Stimulated activated CD8-positive, alpha-beta memory T cell treated with anti-CD3 and anti-CD28 coated beads, Interleukin-7, amount 100 ng/mL, for 1 hour (primary cell): ENCODE measurements at places on chromosomes 3 and 15.

DNA sequence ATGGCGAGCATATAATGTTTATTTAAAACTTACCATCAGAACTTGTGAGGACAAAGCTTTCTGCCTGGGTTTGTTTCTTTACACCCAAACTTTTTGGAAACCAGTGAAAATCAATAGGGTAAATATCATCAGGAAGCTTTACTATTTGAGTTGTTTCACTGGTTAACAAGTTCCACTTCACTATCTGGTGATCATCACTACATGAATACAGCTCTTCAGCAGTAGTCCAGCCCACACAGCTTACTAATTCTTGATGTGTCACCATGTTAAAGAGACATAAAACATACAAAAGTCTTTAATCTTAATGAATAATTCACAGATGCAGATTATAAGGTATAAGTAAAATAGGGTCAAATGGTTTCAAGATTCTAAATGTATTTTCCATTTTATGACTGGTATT is 17.6 kb downstream of the IFT80 start:
- DNase-seq, result no peak

GRCh38 chr3:154023148-154023547 is 98.0 kb upstream of the ARHGEF26 start:
- DNase-seq, result no peak

GRCh38 chr15:99445272-99445850 is 120.4 kb upstream of the MEF2A start:
- no peak for DNase-seq

DNA sequence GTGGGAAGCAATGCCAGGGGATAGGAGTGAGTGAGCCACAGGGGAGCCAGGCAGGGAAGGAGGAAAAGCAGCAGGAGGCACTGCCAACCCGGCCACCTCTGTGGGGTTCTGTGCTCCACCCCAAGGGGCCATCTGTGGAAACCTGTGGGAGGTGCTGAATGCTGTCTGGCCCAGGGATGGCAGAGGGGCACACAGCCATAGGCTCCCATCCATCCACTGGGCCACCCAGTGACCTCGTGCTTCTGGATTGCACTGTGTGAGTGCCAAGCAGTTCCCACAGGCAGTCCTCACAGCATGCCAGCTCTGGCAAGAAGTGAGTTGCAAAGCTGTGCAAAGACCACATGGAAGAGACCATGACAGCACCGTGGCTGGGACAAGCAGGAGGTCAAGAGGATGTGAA is 27.5 kb downstream of the DNAJB8 start:
- no peak for DNase-seq

GRCh38 chr15:83194528-83194927 is 13.1 kb downstream of the HDGFL3 start:
- DNase-seq, result no peak
